Upper lobe of right lung (tissue), 1 donor: ENCODE measurements at places on chromosomes 3 and 15.

- no peak for DNase-seq
Observed at GRCh38 chr3:35647461-35647860, 8.1 kb downstream of the ARPP21 start.

GRCh38 chr15:85693277-85693676 lies 101.4 kb downstream of the KLHL25 start:
- DNase-seq: no peak

GRCh38 chr15:67042551-67043142 lies 22.8 kb upstream of the SMAD3 start:
- DNase-seq: no peak

GRCh38 chr3:86800116-86800515 lies 190.8 kb downstream of the VGLL3 start:
- no peak for DNase-seq

DNA sequence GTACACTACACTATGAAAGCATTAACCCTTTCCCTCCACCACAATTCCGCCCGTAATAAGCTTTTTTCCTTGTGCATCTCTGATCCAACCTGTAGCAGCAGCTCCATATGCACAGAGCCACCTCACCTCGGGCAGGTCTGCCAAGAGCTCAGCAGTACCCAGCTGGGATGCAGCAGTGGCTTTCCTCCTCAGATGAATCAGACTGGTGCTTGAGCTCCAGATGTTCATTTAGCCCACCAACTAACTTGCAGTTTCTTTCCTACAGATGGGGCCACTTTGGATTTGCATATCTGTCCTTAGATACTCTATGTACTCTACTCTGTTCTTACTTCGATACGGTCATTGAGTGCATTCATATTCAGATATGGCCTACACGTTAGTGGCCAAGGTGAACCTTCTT lies 14.8 kb upstream of the FSIP1 start:
- DNase-seq: no peak

DNA sequence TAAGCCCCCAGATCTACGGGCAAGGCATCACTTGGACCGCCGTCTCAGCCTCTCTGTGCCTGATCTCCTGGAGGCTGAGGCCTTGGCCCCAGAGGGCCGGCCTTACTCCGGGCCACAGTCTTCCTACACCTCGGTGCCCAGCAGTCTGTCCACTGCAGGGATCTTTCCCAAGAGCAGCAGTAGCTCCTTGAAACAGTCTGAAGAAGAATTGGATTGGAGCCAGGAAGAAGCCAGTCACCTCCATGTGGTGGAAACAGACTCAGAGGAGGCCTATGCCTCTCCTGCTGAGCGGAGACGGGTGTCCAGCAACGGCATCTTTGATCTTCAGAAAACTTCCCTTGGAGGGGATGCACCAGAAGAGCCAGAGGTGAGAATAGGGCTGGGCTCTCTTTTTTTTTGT lies 67.0 kb downstream of the MCTP2 start:
- DNase-seq: no peak

DNA sequence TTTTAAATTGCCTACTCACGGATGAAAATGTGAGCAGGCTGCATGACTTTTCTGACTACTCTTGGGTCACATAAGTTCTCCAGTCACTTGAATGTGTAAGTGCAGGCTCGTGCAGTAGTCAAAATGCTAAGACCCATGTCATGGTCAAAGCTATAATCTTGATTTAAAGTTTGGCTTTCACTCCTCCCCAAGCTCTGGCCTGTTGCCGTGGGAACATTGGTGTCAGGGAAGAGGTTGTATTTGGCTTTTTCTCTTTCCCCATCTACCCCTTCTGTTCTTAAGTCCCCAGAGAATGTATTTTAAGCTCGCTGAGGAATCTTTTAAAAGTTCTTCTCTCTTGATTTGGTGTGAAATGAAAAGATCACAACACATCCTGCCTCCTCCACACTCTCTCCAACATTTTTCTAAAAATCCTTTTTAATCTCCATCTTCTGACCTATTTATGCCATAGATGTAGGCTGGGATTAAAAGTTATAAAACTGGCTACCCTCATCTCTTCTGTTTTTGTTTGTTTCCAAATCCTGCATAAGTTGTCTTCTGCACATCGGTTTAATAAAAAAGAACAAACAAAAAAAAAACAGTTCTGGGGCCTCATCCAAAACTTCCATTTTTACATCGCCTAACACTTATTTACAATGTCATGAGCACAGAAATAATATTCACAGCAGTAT lies 61.4 kb upstream of the ADAMTSL3 start:
- DNase-seq: no peak

DNA sequence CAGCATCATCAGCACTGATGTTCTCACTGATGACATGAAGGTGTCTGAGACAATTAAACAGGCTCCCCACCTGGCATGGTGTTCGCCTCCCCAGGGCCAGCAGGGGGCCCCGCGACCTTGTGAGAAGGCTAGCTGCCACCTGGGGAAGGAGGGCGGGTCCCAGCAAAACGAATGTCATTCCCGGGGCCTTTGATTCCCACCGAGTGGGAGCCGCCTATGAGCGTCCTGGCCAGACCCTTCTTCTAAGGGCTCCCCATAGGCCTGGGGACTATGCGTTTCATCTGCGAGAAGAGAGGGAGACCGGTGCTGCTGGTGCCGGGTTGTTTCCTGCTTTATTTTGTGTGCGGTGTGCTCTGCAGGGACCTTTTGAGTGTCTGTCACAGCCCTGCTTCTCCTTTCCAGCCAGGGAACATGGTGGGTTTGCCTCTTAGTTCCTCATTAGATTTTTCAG lies 20.5 kb upstream of the MINDY4B start:
- peak; percentile 75 for DNase-seq

DNA sequence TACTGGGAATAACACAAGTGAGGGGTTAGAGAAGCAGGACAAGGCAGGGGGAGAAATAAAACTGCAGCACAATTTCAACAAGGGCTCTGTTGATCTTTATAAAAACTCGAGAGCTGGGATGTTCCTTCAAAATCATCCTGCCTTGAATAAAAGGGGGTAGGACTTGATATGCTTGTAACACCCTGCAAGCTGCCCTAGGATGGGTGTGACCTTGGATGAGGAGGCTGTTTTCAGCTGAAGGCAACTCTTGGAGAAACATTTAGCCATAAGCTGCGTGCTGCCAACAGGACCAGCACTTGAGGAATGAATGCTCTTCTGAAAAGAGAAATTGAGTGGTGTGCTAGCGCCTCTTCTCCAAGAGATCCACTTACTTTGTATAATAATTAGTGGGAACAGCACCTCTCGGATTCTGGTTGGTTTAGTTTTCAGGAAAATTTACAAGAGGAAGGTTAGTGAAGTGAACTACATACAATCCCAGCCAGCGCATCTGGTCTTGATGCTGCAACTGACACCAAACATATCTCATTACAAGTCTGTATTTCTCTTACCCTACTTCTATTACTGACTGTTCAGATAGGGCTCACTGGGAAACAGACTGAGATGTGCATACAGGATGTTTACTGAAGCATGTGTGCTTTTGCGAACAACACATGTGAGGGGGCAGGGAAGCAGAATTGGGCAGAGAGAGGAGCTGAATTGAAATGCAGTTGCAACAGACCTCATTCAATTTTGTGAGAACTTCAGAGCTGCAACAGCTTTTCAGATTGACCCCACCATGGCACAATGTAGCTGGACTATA lies 643.0 kb upstream of the GOLIM4 start:
- DNase-seq: no peak

- DNase-seq: no peak
Observed at GRCh38 chr3:195696632-195697278, 24.0 kb upstream of the MUC20 start.

GRCh38 chr3:40845447-40845846 lies 320.7 kb downstream of the ZNF621 start:
- DNase-seq: no peak

- DNase-seq: peak; percentile 61
Observed at GRCh38 chr15:77036537-77037387, 34.1 kb downstream of the TSPAN3 start.

DNA sequence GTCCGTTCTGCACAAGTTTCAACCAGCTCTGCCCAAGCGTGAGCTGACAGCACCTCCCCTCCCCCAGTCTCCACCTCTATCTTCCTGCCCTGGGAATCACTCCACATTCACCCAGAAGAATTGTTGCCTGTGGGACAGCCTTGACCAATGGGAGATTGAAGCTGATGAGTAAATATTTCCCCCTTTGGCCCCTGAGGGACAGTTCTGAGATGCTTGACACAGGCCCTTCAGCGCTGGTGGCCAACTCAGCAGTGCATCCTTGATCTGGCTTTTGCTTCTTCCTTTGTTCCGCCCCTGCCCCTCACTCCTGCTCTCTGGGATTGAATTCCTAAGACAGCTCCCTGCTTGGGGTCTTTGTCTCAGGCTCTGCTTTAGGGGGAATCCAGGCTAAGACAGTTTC lies 13.1 kb upstream of the SKIC8 start:
- no peak for DNase-seq

GRCh38 chr3:14602006-14602803 lies 49.4 kb upstream of the CCDC174 start:
- no peak for DNase-seq

- no peak for DNase-seq
Observed at GRCh38 chr3:156300929-156301840, 180.8 kb downstream of the KCNAB1 start.

DNA sequence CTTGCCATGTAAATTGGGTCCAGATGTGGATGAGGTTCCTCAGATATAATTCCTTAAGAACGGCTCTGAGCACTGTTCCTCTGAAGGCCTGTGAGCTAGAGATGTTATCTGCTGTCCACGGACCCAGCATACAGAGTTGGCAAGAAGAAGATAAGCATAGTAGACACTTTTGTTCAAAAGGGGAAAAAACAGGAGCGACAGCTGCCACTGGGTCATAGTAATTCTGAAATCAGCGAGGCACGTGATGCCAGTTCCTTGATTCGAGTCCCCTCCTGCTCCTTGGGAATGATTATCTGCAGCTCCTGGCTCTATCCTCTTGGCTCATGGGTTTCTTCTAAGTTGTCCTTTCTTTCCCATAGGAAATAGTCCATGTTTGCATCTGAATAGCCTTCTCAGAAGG lies 2.5 kb upstream of the RAB7A start:
- DNase-seq: peak; percentile 6

DNA sequence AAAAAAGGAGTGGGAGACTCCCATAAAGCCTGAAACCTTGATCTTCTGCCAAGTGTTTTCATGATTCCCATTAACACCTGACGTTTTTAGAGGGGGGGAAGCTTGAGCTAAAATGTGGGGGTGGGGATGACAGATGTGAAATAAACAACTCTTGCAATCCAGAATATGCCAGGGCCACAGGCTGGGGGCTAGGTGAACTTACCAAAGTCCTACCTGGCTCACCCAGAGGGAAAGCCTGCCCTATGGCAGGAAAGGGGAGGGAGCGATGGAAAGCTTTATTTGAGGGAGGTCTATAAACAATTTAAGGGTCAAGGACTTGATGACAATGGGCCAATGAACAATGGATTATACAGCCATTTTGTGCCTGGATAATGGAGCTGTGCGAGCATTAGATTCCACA lies 108.3 kb downstream of the LRIG1 start:
- no peak for DNase-seq

DNA sequence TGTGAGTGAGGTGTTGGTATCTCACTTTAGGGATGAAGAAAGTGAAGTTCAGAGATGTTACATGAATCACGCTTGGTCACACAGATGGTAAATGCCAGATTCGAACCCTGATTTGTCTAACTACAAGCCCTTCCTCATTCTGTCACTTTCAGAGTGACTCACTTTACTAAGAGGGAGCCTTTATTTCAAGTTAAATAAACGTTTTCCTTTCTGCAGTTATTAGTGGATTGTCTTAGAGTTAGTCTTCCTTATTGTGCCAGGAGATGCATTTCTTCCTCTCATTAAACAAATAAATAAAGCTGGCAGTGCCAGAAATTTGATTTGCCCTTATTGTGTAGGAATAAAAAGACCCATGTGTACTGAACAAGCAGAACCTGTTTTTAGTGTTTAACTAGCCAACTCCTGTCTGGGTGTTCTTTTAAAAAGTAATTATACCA lies 162.5 kb downstream of the AKAP13 start:
- no peak for DNase-seq

DNA sequence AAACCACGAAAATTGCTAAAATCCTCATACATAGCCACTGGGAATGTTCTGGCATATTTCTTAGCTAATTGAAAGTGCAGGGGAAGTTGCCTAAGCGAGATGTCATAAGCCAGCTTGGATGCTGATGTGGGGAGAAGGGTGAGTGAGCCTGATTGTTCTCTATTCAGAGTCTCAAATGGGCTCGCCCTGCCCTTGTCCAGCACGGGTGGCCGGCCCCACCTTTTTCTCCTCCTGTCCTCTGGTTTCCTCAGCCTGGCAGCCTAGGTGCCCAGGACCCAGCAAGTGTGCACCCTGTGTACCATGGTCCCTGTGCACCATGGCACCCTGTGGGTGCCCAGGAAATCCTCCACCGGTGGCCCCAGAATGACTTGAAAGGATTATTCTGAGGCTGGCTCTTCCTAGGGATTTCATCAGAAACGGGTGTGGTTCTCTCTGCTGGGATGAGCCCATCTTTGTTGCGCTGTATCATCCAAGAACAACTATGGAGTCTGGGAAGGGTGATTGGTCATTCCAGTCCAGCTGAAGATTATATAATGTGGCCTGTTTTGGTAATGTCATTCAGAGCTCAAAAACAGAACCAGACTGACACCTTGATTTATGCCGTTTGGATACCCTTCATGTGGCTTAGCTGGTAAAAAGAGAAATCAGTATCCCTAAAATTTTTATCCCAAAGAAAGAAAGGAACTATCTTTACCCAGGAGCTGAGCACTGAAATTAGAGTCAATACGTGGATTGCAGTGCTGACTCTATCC lies 150.8 kb upstream of the BHLHE40 start:
- DNase-seq: no peak

- no peak for DNase-seq
Observed at GRCh38 chr15:73851689-73852088, 21.7 kb upstream of the TBC1D21 start.

DNA sequence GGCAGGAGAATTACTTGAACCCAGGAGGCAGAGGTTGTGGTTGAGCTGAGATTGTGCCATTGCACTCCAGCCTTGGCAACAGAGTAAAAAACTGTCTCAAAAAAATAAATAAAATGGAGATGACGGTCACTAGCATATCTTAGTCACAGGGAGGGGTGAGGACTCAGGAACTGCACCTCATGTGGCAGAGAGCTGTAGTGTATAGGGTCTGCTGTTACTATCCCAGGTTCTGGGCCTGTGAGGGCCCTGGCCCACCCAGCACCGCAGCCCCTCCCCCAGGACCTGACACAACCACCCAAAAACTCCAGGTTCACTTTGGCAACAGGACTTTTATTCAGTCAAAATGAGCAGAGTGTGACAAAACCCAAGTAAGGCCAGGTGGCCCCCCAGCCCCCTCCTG lies 22.3 kb downstream of the RNU5B-1 start:
- DNase-seq: no peak

GRCh38 chr3:169457807-169458697 lies 205.5 kb downstream of the MECOM start:
- no peak for DNase-seq

- DNase-seq: no peak
Observed at GRCh38 chr15:90588427-90588826, 58.7 kb downstream of the CRTC3 start.

GRCh38 chr3:66092175-66092995 lies 53.7 kb upstream of the MAGI1 start:
- no peak for DNase-seq

DNA sequence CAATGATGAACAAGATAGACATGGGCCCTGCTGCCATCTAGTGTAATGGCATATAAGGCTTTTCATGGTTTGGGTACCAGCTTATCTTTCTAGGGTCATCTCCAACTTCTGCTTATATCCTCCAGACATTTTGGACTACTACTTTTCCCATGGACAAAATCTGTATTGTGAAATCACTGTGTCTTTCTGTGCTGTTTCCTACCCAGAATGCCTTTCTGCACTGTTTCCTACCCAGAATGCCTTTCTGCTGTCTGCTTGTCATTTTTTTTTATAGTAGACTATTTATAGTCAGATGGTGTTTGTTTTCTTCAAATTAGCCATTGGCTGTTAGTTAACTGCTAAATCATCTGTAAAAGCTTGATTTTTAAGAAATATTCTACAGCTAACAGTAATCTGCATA lies 20.1 kb downstream of the VPS8 start:
- no peak for DNase-seq
